ENCODE measurements at places on chromosomes 7 and 10. TPM values are rescaled to one million over a fixed set of nuclear protein-coding genes. Genes with fewer than 3 reads are reported as not detected.

The OPN1SW gene
- total RNA-seq: not detected

The RAB19 gene
- total RNA-seq: not detected

The KDM7A gene
- total RNA-seq: 3.3 TPM

The SNX8 gene
- 23.1 TPM for total RNA-seq

The CALCR gene
- not detected for total RNA-seq

The ANKRD30A gene
- not detected for total RNA-seq

The CNTNAP2 gene
- total RNA-seq: 1.3 TPM

The TUBB8 gene
- not detected for total RNA-seq

The COPG2 gene
- total RNA-seq: 12.1 TPM

The SLC18A3 gene
- total RNA-seq: not detected

The NKX2-3 gene
- total RNA-seq: not detected

The OR13A1 gene
- total RNA-seq: not detected

Measured in pericardium fibroblast (primary cell).